Neuronal stem cell (in vitro differentiated cells): ENCODE measurements at places on chromosomes 1 and 21.

DNA sequence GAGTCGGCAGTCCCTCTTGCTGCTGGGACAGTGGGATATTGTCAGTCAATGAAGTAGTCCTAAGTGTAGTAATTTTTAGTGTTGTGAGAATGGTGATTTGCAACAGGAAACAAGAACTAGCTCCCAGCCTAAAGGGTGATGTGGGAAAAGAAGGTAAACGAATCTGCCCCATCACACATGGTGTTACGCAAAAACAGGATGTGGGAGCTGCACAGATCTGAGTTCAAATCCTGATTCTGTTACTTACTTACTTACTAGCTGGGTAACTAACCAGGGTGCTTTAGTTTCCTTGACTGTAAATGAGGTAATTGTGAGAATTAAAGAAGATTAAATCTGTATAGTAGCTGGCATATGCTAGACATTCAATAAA, 22.3 kb downstream of the NAV1 start:
- no peak for DNase-seq

GRCh38 chr1:236066828-236067386, 2.0 kb upstream of the NID1 start:
- DNase-seq = no peak

- no peak for DNase-seq
These were observed 21.3 kb upstream of the LRRC8D start for GRCh38 chr1:89799495-89799894.

GRCh38 chr1:152747831-152748230, 10.0 kb upstream of the KPRP start:
- no peak for DNase-seq

- no peak for DNase-seq
These were observed 67.1 kb downstream of the CD58 start for GRCh38 chr1:116503546-116504307.

GRCh38 chr1:211336161-211336560, 9.5 kb downstream of the TRAF5 start:
- DNase-seq = no peak

- no peak for DNase-seq
These were observed 259.3 kb upstream of the SGIP1 start for GRCh38 chr1:66274634-66275033.

GRCh38 chr1:155210314-155211104, 2.0 kb downstream of the MTX1 start:
- DNase-seq = no peak

DNA sequence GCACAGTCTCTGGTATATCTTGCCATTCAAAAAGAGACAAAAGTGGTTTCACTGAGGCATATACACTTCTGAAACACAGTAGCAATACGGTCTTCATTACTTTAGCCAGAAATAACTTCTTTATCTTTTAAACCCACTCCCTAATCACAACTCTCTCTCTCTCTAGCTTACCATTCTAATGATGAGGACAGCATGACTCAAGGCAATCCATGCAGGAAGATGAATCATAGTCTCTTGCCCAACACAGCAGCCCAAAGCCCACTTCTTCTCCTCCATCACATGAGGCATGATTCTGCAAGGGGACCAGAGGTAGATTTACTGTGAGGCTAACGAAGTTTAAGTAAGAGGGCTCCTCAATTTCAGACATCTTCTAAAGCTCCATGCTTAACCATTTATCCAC, 285.0 kb upstream of the NR5A2 start:
- DNase-seq = no peak

GRCh38 chr1:12202577-12202976, 27.3 kb upstream of the VPS13D start:
- DNase-seq = no peak

DNA sequence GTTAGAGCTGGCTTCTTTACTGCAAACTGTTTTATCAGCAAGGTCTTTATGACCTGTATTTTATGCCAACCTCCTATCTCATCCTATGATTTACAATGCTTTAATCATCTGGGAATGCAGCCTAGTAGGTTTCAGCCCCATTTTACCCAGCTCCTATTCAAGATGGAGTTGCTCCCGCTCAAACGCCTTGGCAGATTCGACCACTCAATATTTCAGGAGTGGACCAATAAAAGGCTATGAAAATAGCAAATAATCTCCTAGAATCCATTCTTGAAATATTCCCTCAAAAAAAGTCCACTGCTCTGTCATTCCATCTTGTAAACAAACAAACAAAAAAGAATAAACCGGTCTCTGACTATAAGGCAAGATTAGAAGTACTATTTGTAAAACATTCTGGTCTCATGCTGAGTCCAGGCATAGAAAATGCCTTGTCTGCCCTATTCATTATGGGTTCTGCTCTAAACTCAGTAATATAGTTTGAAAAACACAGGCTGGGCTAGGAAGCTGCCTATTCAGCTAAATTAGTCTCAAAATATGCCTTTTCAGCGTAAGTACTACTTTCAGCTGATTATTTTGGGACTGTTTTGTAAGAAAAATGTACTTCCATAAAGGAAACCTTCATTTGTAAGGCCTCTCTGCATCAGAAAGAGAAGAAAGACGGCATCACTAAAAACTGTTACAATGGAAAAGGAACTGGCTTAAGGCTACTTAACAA, 53.0 kb downstream of the TBX19 start:
- DNase-seq = no peak

GRCh38 chr1:99565606-99566289, 80.2 kb upstream of the PALMD start:
- DNase-seq = no peak

DNA sequence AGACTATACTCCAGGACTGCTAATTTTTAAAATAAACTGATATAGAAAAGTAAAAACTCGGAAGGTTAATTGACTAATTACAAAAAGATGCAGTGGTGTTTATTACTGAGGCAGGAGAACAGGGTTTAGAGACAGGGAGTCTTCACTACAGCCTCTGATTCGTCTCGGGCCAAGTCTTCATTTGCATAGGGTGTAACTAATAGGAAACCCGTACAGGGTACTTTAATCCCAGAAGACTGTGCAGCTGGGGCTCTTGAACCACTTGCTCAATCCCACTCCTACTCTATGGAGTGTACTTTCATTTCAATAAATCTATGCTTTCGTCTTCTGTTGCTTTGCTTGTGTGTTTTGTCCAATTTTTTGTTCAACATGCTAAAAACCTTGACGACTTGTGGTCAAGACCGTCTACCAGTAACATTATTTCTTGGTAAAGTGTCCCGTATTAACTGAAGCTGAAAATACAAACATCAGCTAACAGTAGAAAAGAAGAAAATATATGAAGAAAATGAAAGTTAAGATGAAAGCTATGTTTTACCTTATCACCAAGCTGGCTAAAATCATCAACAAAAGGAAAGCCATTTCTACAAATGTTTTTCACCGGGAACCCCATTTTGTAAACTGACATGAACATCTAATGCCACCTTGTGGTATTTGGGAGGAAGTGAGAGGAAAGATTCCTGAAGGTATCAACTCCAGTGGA, 8.0 kb downstream of the SDHB start:
- no peak for DNase-seq
